ENCODE measurements at places on chromosomes 12 and 14. TPM values are rescaled to one million over a fixed set of nuclear protein-coding genes. Genes with fewer than 3 reads are reported as not detected.

DNA sequence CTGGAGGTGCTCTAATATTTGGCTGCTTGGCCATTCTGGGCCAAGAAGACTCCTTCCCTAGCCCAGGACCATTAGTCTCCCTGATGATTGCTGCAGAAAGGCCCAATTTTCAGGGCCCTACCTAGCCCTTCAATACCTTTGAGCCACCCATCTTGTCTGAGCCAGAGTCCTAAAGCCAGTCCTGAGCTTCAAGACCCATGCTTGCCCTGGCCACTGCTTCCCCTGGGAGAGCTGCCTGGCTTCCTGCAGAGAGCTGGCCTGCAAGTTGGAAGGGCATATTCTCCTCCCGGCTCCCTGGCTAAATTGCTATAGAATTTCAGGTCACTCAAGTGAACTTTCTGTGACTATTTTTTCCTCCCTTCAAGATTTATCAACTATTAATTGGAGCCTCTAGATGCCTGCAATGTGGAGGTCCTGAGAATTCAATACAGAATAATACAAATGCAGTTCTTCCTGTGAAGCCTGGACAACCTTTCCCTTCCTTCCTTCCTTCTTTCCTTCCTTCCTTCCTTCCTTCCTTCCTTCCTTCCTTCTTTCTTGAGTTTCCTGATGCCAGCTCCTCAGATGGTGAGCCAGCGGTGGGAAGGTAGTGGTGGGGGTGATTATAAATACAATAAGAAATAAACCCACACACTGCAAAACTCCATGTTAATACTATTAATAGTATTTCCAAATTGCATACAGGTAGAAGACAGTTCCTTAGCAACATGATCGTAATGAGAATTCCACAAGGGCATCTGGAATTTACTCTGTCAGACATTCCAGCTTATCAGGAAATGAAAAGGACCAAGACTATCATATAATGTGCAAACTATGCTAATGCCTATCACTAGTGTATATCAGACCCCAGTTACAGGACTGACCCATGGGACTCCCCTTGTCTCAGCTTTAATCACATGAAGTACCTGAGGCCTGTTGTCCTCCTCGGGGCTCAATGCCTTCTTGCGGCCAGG is 108.1 kb downstream of the ZFP36L1 start:
- DNase-seq = no peak

- no peak for DNase-seq
These were observed 65.3 kb upstream of the KCNJ8 start for GRCh38 chr12:21839776-21840175.

Gene IL22
- total RNA-seq = not detected

Gene ADAM21
- total RNA-seq = 0.13 TPM

- no peak for DNase-seq
These were observed 267.1 kb downstream of the CACNA1C start for GRCh38 chr12:2319737-2320506.

- no peak for DNase-seq
These were observed 95.9 kb upstream of the DDHD1 start for GRCh38 chr14:53249059-53249458.

- DNase-seq = no peak
These were observed 411.6 kb upstream of the CCDC196 start for GRCh38 chr14:66074537-66074936.

GRCh38 chr12:14578646-14579045 is 11.0 kb upstream of the PLBD1 start:
- no peak for DNase-seq

GRCh38 chr12:39682689-39683477 is 63.3 kb upstream of the ABCD2 start:
- DNase-seq = no peak

- no peak for DNase-seq
These were observed 30.6 kb upstream of the RPLP0 start for GRCh38 chr12:120231316-120232011.

- no peak for DNase-seq
These were observed 117.3 kb downstream of the LLPH start for GRCh38 chr12:66013224-66013623.

DNA sequence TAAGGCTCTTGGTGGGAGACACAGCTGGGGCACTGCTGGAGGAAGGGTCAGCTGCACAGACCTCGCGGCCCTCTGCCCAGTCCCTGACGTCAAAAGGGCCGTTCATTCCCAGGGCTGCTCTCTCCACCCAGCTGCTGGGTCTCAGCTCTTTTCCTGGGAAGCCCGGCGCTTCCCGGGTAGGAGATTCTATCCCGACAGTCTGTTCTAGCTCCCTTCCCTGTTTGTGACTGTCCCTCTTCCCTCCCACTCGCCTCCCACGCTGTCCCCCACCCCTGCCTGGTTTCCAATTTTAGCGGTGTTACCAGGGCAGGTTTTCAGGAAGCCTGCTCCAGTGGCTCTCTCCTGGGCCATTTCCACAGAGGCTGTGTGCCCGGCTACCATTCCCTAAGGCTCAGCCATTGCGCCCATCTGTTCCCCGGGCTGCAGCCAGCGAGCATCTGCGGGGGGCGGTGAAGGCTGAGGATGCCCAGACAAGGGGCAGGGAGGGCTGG is 186.6 kb downstream of the CACNA1C start:
- no peak for DNase-seq
